Activated T-cell treated with anti-CD3 and anti-CD28 coated beads for 1 hour (primary cell): ENCODE measurements at places on chromosomes 12 and 14.

DNA sequence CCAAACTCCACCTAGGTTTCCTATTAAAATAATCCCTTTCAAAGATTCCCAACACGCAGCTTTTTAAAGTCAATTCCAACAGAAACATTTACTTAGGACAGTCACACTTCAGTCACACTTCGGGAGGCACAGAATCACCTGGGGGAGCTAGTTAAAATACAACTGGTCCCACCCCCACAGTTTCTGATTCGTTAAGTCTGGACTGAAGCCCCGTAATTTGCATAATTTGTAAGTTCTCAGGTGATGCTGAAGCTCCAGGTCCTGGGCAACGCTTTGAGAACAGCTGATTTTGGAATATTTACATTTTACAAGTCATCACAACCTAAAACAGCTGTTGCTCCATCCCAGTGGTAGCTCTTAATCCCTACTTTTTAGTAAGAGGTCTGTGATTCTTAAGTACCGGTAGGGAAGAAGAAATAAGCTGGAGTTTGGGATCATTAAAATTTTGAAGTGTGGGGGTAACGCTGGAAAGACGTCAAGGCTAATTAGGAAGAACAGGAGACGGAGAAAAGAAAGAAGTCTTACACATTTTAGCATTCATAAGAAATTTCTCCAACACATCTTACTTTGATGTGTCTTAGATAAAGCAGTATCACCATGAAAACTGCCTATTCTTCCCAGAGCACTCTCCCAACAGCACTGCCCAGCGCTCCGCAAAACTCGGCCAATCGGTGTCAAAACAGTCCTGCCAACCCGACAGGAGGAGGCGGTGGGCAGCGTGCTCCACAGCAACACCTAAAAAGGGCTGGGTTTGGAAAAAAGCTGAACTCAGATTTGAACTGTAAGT, 1.1 kb downstream of the IPO8 start:
- no peak for DNase-seq

DNA sequence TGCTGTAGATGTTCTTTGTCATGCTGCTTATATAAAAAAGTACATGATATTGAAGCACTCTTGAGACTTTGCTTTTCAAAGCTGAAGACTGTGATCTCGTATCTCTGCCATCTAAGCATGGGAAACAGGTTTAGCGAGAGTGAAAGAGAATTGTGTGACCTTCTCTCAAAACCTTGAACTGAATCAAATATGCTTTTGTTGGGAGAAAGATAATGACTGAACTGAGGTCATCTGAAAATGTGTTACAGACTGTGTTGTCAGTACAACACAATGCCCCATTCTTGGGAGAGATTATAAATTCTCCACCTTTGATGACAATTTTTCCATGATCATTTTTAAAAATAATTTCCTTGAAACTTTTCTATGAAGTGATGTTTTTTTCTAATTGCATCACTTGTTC, 272.1 kb upstream of the SEL1L start:
- no peak for DNase-seq

DNA sequence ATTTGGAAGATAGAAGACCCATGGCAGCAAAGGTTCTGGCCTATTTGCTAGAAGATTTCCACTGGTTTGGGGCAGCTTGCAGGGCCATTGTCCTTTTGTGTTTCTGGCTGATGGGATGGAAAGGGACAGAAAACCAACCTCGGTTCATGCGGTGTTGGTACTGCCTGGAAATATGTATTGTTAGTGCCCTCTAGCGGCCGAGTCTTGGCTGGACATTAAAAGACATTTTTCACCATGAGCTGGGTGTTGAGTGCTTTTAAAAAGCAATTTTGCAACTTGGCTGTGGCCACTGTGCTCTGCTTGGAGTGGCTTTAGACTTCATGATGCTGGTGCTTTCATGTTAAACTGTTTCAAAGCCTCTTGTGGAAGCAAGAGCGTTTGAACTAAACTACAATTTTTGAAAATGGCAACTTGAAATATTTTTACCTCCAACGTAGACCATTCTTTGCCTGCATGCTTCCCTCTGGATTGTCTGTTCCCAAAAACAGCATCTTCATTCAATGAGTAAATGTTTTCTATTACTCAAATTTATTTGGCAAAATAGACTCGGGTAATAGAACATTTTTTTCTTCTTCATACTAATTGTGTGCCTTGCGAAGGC, 102.7 kb upstream of the TBX5 start:
- DNase-seq = peak; percentile 50

GRCh38 chr12:62888454-62889110, 46.4 kb downstream of the PPM1H start:
- no peak for DNase-seq

DNA sequence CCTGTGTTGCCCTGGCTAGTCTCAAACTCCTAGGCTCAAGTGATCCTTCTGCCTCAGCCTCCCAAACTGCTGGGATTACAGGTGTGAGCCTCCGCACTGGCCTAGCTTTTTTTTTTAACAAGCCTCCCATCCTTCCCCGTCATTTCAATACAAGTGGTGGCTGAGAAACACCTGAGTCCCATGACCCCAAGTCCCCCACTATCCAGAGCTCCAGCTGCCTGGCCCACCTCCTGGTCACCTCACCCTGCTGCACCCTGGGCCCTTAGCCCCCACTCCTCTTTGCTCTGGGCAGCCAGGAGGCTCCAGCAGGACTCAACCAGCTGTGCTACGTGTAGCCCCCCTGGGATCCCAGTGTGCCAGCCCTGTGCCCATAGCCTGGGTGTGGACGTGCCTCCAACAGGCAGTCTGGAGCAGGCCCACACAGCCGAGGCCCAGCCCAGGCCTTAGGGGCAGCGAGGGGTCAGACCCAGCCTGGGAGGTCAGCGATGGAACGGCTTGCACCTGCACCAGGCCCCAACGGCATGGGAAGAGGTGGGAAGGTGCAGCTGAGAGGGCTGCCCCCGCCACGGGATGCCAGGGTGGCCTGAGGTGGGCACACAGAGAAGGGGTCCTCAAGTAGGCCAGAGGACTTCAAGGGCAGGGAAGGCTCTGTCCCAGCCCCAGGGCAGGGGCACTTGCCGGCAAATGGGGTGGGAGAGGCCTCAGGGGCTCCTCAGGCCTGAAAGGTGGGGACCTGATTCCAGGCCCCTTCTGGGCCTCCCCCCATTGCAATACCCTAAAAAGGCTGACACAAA, 6.5 kb downstream of the AHNAK2 start:
- no peak for DNase-seq

- no peak for DNase-seq
These were observed 57.5 kb downstream of the ANAPC7 start for GRCh38 chr12:110345963-110346362.

GRCh38 chr12:105253866-105254513, 18.0 kb upstream of the APPL2 start:
- DNase-seq = no peak

DNA sequence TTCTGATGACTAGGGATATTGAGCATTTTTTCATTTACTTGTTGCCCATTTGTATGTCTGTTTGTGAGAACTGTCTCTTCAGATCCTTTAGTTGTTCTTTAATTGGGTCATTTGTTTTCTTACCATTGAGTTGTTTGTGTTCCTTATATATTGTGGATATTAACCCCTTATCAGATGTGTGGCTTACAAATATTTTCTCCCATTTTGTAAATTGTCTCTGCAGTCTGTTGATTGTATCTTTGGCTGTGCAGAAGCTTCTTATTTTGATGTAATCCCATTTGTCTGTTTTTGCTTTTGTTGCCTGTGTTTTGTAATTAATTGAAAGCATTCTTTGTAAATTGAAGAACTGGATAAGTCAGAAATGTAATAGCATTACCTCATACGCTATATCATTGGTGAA, 459.1 kb upstream of the FOXG1 start:
- no peak for DNase-seq
